ENCODE measurements at places on chromosomes 6 and 20.
A peak's percentile ranks its signal among the peaks of the same experiment; 100 is the strongest.

DNA sequence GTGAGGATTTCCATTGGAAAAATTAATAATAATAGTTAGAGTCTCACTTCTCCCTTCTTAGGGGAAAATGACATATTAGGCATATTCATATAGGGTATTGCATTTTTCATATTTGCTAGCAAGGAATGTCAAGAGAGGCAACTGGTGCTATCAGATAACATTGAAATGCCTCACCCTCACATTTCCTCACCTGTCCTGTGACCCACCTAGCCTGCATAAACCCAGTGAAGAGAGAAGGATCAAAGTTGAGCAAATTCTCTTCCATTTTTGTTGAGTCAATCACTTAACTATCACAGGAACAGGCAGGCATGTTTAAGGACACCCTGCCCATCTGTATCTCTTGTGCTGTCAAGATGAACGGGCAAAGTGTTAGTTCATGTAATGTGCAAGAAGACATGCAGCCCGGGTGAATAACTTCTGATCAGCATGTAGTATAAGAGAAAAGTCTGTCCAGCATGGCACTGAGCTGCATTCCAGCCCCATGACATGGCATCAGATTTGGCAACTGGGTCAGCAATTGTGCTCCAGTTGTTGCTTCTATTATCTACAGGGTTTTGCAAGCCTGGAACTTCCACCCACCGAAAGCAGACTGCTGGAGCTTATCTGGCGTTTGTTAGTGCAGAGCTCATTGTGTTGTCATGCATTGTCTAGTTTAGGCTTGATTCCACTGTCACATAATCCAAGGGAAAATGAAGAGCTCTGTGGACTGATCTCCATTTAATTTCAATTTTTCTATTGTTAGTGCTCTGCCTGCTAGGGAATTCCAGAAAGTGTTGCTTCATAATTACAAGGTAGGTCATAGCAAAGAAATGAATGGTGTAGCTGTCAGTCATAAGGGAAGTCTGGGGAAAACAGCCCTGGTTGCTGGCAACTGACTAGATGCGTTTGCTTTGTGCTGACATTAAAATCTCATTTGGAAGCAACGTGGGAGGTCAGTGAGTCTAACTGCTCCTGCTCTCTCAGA is 138.4 kb upstream of the TNFAIP3 start:
- DNase-seq = peak; percentile 78

- DNase-seq = peak; percentile 79
Measured at GRCh38 chr20:17533396-17533795, 2.2 kb upstream of the BFSP1 start.

GRCh38 chr20:5696011-5696559 is 54.1 kb upstream of the SHLD1 start:
- peak; percentile 57 for DNase-seq

DNA sequence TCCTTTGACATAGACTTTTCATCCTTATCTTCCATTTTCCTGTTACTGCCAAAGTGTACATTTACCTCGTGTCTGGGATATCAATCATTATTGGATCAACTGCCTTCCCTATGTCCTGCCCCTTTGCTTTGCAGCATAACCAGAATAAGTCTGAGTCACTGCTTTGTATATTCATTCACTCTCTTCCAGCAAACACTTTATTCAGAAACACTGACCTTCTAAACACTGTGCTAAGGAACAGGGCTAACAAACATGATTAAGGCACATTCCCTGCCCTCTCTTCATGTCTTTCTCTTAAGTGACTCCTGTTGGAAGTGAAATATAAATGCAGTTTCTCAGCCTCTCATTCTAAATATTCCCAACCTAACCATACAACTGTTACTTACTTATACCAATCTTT is 66.9 kb downstream of the COL19A1 start:
- DNase-seq = no peak

GRCh38 chr6:157283900-157284737 is 39.2 kb downstream of the TMEM242 start:
- DNase-seq = no peak

- peak; percentile 68 for DNase-seq
Measured at GRCh38 chr6:157034436-157035230, 257.5 kb downstream of the ARID1B start.

- DNase-seq = no peak
Measured at GRCh38 chr20:59830665-59831023, 102.8 kb downstream of the SYCP2 start.

- no peak for DNase-seq
Measured at GRCh38 chr6:93932175-93932574, 512.8 kb upstream of the EPHA7 start.

DNA sequence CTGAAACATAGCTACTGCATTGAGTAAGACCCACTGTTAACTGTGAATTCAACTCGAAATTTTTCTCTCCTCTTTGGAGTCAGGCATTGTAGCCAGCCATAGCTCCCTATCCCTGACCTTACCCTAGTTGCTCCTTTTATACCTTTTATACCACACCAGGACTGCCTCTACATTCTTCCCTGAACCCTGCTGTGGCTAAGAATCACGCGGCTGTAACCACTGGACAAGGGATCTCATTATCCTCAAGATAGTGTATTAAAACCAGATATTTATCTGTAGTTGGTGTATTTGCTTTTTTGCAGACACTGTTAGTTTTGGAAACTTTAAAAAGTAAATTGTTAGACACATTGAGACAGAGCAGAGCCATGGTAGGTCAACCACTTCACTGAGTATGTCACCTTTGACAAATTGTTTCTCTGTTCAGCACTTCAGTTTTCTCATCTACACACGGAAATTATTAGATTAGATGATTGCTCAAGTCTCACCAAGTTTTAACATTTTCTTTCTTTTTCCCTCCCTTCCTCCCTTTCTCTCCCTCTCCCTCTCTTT is 171.9 kb upstream of the PRND start:
- no peak for DNase-seq

GRCh38 chr20:57738484-57738883 is 28.7 kb upstream of the PMEPA1 start:
- peak; percentile 66 for DNase-seq

- DNase-seq = no peak
Measured at GRCh38 chr6:34352305-34352937, 40.0 kb downstream of the NUDT3 start.

- DNase-seq = peak; percentile 20
Measured at GRCh38 chr6:21856844-21857243, 263.3 kb downstream of the SOX4 start.

DNA sequence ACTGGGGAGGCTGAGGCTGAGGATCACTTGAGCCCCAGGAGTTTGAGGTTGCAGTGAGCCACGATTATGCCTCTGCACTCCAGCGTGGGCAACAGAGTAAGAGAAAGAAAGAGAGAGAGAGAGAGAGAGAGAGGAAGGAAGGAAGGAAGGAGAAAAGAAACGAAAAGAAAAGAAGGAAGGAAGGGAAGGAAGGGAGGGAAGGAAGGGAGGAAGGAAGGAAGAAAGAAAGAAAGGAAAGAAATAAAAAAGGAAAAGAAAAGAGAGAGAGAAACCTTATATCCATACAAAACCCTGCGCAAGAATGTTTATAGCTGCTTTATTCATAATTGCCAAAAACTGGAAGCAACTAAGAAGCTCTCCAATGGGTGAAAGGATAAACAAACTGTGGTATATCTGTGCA is 8.1 kb upstream of the HSPA12B start:
- no peak for DNase-seq

GRCh38 chr6:68158256-68158655 is 476.8 kb upstream of the ADGRB3 start:
- no peak for DNase-seq

- no peak for DNase-seq
Measured at GRCh38 chr6:84536885-84537638, 227.3 kb downstream of the TBX18 start.

DNA sequence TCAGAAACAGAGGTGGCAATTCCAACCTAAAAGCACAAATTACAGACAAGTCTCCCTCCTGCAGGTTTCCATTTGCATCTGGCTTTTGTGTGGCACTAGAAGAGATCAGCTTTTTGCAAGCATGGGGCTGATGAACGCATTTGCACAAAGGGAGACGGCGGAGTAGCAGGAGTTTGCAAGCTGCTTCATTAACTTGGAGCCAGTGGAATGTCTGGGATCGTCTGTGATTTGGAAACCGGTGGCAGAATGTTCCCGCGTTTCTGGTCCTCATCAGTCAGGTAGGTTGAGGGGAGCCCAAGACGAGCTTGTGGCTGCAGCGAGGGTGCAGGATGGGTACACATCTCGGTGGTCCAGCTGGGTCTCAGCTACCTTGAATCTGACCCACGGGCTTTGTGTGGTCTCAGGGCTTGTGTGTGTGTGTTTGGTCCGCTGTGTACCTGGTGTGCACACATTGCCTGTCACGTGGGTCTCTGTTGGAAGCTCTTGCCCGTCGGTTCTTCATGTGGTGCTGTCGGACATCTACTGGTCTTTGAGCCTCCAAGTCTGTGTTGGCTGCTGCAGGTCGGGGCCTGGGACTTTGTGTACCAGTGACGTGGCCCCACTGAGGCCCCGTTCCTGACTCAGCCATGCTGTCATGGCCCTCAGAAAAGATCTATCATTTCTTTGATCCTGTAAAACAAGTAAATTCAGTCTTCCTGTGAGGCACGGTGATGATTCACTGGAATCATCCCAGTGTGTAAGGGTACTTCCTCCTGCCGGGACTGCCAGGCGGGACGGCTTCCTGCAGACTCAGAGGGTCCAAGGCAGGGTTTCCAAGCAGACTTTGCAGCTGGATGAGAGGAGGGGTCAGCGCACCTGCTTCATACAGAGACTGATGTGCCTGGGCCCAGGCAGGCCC is 12.4 kb upstream of the MYT1 start:
- DNase-seq = peak; percentile 98

GRCh38 chr6:89298680-89299465 is 16.2 kb downstream of the GABRR2 start:
- no peak for DNase-seq

DNA sequence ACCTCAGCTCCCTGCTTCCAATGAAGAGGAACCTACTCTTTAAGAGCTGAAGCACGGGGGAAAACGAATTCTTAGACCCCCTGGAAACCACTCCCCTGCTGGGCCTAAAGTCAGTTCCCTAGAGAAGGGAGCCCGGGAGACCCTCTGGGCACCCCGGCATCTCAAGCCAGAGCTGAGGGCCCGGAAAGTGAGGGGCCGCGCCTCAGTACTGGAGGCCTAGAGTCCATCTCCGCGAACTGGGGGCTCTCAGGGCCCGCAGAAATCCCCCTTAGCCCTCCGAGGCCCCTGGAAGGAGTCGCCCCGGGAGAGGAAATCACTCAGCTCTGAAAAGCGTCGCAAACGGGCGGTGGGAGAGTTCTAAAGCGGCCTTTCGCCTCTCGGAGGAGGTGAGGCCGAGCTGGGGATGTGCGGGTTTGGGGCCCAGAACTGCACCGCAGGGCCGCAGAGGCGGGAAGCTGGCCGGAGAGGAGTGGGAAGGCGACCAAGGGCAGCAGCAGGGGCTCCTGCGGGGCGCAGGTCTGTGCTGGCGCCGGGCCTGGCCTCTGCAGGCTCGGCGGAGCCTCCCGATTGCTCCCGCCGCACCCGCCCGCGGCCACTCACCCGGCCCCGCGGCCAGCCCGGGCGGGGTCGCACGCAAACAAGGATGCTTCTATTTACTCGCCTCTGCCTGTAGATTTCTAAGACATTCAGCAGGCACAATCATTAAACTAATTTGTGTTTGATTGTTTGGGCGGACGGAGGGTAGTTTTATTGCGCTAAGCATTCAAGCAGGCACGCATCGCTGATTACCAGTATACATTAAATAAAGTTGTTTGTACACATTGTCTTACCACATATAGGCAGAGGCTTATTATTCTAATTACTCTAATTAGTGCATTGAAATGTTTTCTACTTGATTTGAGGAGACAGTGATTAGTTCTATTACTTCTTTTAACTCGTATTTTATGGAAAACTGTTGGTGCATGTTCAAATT is 9.2 kb downstream of the POU3F2 start:
- no peak for DNase-seq

DNA sequence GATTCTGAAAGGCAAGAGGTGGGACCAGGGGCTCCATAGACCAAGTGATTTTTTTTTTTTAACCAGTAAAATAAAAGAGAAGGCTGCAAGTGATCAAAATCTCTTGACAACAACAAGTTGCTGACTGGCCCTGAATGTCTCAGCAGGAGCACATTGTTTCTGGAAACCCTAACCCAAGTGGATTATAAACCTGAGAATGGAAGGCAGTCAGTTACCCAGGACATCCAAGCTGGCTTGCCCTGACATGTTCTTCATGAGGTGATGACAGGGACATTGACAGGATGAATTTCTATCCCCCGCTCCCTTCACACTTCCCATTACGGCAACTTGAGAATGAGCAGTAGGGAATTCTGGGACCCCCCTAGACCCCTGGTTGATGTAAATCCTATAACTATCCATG is 49.6 kb upstream of the RIPOR2 start:
- DNase-seq = no peak

GRCh38 chr6:149054559-149055194 is 262.8 kb upstream of the TAB2 start:
- DNase-seq = no peak

DNA sequence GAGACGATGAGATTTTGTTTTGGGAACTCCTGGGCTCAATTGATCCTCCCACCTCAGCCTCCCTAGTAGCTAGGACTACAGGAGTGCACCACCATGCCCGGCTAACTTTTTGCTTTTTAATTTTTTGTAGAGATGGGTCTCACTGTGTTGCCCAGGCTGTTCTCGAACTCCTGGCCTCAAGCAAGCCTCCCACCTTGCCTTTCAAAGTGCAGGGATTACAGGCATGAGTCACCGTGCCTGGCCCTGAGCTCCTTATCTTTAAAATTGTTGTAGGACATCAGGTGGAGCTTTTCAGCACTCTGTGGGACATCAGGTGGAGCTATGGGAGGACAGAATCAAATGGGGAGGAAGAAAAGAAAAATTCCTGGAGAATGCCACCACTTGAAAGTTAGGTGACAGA is 12.7 kb downstream of the ACTR5 start:
- DNase-seq = no peak

DNA sequence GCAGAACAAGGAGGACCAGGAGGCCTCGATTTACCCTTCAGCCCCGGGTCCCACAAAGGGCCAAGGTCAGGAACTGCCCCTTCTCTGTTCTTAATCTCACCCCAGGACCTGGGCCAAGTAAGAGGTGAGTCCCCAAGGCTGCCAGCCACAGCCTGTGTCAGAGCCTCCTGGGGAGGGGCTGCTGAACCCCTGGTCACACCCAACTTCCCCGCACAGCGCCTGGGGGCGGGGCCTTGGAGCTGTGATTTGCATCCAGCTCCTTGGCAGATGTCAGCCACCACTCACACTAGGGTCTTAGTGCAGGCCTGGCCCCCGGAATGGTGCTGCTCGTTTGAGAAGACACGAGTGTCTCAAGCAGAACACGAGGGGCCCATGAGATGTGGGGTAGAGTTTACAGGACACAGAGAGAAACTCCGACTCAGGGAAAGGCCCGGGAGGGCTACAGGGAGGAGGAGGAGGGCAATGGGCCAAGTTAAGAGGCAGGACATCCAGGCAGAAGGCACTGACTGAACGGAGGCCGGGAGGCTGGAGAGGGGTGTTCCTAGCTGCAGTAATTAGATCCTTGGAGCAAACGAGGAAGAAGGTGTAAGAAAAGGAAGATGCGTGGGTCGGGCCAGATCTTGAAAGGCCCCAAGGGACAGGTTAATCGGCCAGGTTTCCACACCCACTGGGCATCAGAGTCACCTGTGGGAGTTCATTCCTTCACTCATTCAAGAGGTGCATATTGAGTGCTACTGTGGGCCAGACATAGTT is 26.9 kb downstream of the ZBP1 start:
- DNase-seq = no peak

GRCh38 chr6:147950623-147950987 is 392.0 kb upstream of the SASH1 start:
- no peak for DNase-seq

Measured in RWPE1 (cell line).